A549 (cell line): ENCODE measurements at places on chromosomes 12 and 14.

DNA sequence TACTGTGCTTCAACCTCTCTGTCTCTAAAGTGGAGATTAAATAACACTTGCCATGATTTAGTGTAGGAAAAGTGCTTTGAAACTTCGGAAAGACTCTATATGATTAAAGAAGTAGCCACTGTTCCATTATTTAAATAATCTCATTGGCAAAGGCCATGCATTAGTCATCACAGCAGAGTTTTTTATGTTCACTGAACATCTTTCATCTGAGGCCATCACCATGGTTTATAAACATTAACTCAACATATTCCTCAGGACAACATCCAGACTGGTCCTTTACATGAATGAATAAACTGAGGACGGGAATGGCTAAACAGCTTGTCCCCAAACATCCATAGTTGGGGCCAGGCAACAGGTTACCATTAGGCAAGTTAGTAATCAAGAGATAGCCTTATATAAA lies 124.6 kb upstream of the FRMD6 start:
- DNase-seq, result no peak

GRCh38 chr14:39038542-39038941 lies 64.5 kb downstream of the SEC23A start:
- no peak for DNase-seq

- no peak for DNase-seq
Observed at GRCh38 chr12:57732270-57732669, 6.3 kb downstream of the AGAP2 start.

DNA sequence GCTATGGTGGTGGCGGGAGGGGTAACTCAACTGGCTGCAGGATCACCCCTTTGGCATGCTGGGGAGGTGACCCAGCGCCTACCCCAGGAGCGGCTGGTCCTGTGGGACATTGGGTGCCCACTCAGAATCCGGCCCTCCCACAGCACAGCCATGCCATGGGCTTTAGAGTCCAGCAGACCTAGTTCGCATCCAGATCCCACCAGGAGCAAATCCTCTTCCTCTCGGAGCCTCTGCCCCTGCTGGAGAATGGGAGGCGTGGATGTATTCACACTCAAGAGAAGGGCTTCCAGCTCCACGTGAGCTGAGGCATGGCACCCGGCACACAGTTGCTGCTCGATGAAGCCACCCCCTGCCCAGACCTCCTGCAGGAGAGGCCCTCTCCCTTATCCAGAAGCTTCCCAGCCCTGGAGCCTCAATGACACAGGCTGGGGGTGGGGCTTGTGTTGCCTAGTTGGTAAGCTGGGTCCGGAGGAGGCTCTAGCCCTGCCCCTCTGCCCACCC lies 17.7 kb downstream of the FAM222A start:
- DNase-seq, result no peak

- no peak for DNase-seq
Observed at GRCh38 chr12:126607867-126608266, 1542.6 kb downstream of the AACS start.

DNA sequence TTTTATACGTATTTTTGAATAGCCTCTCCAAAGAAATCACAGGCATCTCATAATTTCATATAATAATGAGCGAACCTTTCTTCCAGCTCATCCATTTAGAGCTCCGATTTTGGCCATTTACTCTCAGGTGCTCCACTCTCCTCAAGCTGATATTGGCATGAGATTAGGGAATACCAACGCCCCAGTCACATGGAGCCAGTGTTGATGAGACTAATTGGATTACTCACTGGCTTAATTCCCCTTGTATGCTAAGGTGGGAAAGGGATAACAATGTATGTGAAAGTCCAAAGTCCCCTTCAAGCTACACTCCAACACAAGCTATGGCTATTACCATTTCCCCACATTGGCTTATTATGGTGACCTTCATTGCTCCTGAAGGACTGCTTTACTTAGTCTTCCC lies 76.6 kb upstream of the NAV3 start:
- no peak for DNase-seq

GRCh38 chr14:70794294-70794693 lies 15.0 kb downstream of the MAP3K9 start:
- no peak for DNase-seq

GRCh38 chr14:94180655-94181271 lies 6.6 kb downstream of the PPP4R4 start:
- peak; percentile 18 for DNase-seq

DNA sequence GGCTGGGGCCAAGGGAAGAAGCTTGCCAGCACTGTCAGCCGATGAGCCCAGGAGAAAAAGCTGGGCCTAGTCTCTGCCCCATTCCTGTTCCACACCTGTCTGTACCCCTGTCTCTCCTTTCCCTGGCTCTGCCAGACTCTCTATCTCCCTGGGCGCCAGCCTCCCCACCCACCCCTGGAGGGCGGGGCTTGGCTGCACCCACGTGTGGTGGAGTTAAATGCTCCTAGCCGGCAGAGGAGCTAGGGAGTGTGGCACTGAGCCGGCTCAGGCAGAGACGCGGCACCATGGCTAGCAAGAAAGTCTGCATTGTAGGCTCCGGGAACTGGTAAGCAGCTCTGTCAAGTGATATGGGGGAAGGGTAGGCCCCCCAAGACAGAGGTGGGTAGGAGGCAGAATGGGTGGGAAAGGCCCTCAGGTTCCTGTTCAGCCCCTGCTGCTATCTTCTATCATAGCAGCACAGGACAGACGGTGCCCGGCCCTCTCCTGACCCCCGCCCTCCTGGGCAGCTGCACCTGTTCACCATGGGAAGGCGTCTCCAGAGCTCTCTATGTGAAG lies at the start of gene GPD1:
TSS of gene GPD1 (plus strand) at position 242 of the 555 bp plus-strand sequence. CDS start at position 285, 43 bp downstream.
- no peak for DNase-seq

DNA sequence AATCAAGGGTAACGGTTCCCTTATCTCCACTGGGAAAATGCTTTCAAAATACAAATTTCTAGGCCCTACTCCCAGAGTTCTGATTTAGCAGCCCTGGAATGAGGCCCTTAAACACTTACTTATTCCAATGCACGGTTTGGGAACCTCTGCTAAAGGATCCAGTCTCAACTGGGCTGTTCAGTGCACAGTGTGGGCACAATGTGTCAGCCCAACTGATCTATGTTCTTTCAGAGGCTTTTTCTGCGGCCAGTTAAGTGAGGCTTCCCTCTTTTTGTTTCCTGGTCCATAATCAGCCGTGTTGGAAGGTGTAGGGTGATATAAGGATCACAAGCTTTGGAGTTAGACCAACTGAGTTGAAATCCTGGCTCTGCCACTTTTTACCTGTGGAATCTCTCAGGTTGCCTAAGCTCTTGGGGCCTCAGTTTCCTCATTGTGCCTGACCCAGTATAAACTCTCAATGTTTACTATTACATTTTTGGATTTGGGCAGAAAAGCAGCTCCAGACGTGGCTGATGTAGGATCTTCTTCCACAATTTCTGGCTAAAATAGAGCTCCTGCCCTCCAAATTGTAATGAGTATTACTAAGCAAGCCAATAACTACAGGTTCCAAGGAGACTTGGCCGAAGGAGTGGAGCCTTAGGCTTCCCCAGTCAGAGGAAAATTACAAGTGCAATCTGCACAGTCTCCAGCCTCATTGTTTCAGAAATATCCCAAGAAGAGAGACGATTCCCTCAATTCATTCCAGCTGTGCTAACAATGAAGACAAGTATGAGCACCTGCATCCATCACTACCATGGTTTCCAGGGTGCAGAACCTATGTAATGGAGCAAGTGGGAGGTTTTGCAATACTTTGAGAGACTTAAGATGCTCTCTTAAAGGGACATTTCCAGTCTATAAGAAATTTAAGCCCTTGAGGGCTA lies 2.3 kb upstream of the ANGEL1 start:
- DNase-seq, result no peak

GRCh38 chr12:3164454-3165077 lies 87.4 kb downstream of the TSPAN9 start:
- DNase-seq, result no peak

DNA sequence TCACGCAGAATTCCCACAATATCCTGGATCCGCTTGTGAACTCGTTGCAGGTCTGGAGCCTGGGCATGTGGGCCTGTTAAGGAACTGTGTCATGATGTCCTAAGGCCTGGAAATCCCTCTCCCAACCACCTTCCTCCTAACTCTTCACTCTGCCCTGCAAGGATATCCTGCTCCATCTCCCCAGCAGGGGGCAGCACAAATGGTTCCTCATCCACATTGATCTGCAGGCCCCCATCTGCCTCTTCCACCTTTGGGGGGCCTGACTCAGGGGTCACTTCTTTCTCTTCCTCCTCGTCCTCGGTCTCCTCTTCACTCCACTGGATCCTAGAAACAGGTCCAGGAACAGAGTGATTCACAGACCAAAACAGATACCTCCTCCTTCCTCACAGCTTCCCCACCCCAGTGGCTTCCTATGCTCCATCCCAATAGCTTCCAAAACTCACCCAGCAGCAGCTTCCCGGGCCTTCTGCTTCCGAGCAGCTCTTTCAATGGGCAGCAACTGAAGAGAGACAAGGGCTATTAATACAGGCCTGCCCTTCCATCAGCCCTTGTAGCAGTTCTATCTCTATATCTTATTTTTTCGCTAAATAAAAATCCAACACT lies 4.5 kb downstream of the NOP2 start:
- peak; percentile 65 for DNase-seq

- no peak for DNase-seq
Observed at GRCh38 chr12:28506271-28506670, 316.0 kb downstream of the CCDC91 start.

GRCh38 chr12:114342656-114343055 lies 63.3 kb downstream of the TBX5 start:
- no peak for DNase-seq

DNA sequence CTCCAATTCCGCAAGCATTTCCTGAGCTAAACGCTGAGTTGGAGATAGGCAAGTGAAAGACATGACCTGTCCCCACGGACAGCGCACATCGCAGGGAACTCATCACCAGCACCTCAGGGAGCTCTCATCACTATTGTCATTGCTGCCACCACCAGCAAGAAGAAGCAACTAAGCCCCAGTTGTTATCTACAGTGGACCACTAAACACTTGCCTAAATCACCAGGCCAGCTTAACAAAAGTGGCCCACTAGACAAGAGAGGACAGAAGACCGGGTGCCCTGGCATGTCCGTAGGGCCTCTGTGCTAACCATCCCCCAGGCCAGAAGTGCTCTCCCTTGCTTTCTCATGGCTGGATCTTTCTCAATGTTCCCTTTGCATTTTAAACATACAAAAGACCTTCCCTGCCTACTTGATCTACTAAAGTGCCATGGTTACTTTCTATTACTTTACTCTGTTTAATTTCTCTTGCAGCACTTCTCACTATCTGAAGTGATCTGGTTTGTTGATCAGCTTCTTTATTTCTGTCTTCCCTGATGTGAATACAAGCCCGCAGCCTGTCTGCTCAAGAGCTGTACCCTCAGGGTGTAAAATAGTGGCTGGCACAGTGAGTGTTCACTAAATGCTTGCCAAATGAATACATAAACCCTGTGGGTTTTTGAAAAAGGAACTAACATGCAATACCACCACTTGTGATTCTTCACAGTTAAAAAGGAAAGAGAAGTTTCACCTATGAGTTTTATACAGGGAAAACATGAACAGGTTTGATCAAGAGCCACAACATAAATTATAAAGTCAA lies 60.9 kb upstream of the RFLNA start:
- no peak for DNase-seq

GRCh38 chr14:61451891-61452400 lies 130.6 kb downstream of the PRKCH start:
- DNase-seq, result no peak

DNA sequence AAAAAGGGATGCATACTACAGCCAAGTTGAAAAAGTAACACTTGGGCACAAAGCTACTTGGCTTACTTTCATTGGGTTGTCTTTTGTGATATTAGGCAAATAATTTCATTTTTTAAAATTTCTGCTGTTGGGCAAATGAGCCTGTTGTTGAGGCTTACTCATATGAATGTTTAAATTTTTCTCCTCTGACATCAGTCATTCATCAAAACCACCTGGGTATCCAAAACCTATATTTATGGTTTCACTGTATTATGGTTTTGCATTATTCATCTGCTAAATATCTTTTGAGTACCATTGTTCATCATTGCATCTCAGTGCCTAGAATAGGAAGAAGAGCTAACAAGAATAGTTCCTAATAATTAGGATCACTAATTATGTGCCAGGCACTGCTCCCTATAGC lies 28.1 kb downstream of the DYRK2 start:
- no peak for DNase-seq

- no peak for DNase-seq
Observed at GRCh38 chr12:84840356-84840755, 72.2 kb downstream of the SLC6A15 start.

- no peak for DNase-seq
Observed at GRCh38 chr12:28459481-28459880, 269.2 kb downstream of the CCDC91 start.

DNA sequence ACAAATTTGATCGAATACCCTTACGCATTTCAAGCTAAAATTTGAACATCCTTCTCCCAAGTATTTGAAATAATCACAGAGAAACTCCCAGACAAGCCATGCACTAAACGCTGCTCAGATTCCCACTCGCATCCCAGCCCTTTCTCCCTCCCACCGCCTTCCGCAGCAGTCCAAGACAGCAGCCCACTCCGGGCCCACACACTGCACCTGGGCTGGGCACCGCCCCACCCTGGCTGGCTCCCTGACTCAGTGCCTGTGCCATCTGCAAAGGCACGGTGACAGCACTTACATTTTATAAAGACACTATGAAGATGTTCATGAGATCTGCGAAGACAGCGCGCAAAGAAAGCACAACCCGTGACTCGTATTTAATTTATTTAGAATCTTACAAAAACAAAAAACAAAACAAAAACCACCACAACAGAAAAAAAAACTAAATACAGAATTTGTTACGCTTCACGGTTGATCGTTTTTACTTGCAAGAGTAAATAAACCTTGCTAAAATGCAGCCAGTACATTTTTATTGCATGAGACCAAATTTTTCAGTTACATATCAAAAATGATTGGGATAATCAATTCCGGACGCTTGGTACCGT lies 17.2 kb upstream of the CDK2AP1 start:
- no peak for DNase-seq
